ENCODE measurements at places on chromosomes 7 and 10.

DNA sequence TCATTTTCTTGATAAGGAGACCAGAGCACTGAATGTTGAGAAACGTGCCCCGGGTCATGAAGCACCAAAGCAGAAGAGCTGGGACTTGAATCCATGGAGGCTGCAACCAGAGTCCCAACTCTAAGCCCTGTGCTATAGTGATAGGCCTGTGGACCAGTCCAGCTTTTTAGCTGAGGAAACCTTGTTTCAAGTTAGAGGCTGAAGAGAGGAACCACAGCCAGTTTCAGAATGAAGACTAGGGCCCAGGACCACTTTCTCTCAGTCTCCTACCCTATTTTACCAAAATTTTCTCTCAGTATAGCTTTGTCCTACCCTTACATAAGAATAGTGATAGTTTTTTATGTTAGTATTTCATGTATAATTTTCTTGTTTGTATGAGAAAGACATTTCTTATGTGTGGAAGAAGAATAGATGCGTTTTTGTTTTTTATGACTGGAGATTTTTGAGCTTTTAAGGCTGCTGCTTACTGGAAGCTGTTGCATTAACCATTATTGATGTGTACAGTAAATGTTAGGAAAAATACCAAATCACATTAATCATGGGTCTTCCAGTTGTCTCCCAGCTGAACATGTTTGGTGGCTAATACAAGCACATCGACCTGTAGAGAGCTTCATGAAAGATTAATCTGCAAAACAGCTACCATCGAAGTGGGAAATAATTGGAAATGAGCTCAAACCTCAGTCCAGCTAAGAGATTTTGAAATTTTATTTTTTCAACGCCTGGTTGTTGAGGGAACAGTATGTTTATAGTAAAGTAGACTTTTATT, 45.0 kb upstream of the CSTF2T start:
- DNase-seq = no peak

DNA sequence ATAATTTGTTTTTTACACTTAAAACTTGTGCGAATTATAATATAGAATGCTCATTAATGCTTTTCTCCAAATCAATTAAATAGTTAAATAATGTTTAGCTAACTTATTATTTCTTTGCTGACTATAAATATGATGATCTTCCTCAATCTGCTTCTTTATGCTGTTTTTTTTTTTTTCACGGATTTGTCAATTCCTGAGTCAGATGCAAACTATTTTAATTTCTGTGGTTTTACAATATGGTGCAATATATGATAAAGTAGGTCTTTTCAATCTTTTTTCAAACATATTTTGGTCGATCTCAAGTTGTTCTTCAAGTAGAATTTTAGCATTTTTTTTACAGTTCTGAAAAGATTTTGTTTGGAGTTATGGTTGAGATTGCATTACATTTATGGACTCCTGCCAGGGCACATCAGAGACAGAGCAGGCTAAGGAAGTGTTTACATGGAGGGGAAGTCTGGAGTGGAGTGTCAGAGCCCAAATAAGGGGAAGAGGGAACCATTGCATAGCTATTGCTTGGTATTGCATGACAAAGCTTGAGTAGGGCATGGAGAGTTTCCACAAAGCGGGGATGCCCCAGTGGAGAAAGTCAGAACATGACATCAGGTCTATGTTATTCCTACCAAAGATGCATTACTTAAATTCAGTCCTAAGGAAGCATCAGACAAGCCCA, 204.4 kb downstream of the OTUD1 start:
- DNase-seq = no peak

DNA sequence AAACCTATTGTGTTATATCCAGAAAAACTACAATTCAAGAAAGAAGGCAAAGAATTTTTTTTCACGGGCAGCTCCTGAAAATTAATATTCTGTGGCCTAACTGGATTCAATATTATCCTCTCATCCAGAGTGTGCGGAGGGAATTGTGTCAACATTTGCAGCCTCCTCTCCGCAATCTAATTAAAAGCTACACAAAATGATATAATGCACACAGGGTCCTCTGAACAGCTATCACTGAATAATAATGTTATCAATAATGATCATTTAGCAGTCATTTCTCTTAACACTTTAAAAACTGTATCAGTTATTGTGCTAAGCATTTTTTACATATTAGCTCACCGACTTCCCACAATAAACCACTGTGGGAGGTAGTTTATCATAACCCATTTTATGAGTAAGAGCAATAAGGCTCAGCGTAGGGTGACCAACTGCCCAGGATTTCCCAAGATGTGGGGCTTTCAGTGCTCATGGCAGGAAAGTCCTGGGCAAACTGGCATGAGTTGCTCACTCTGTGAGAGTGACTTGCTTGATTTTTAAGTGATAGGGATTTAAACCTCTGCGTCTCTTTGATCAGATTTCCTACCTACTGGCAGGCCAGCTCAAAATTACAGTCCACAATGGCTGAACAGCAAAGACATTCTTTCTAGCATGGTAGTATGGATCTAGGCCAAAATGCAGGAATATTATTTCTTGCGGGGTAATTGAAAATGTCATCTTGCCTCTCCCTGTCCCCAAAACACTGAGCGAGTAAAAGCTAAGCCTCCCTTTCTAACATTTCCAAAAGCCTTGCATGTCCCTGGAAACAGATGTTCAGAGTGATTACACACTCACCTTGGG, 65.7 kb downstream of the AOAH start:
- no peak for DNase-seq

GRCh38 chr7:104657134-104657533, 328.7 kb downstream of the LHFPL3 start:
- no peak for DNase-seq

DNA sequence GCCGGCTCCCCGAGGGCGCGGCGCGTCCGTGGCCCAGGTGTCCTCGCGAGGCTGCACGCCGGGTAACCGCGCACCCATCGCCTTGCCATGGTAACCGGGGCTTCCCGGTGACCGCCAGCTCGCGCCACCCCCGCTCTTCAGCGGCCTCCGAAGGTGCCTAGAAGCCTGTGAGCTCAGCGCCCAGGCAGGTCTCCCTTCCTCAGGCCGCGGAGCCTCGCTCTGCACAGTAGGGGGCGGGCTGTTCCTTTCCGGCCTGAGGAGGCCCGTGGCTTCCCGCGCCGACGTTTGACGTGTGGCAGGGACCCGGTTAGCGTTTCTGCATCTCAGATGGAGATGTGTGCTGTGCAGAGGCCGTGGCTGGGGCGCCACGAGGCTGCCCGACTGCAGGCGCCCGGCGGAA, 117.1 kb downstream of the DYNC2I1 start:
- DNase-seq = peak; percentile 67

GRCh38 chr10:111479966-111480365, 403.1 kb downstream of the ADRA2A start:
- no peak for DNase-seq

GRCh38 chr10:108789919-108790318, 1133.4 kb downstream of the XPNPEP1 start:
- no peak for DNase-seq

GRCh38 chr10:116848032-116848943, 1.0 kb upstream of the ENO4 start:
- DNase-seq = no peak

- DNase-seq = peak; percentile 80
These were observed 26.4 kb downstream of the HIF1AN start for GRCh38 chr10:100562008-100562672.

DNA sequence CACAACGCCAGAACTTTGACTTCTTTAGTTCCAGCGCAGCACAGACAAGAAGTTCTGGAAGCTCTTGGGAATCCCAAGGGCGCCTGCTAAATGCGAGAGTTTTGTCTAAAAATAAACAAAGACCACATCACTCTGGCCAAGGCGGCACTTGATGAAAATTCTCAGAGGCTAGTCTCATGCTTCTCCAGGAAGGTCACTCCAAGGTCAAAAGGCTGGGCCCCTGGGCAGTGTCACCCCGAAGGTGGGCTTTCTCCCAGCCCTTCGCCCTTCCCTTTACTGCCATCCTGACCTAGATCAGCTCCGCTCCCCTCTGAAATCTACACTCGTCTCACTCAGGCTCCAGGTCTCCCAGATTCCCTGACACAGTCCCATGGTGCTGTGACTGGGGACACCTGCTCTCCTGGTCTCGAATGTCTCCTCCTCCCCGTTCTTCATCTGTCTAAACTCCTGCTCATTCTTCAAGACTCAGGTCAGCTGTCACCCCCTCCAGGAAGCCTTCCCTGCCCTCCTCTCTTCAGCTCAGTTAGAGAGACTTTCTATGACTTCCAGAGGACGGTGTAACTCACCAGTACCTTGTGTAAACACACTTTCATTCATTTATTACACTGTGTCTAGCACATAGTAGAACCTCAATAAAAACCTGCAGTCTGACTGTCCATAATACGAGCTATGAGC, 10.5 kb downstream of the FAM53B start:
- no peak for DNase-seq

GRCh38 chr10:4607681-4608080, 218.3 kb upstream of the AKR1E2 start:
- no peak for DNase-seq

DNA sequence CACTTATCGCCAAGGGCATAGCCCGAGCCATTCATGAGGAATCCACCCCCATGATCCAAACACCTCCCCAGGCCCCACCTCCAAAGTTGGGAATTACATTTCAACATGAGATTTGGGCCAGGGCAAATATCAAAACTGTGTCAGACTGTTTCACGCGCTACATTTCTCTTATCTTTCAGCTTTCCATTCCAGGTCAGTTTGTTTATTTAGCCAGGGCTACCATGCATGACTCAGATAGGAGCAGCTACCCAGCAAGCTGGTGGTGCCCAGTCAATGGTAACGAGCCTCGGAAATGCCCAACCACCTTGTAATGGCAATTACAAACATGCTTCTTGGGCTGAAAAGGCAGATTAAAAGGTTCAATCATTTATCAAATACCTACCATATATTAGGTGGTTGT, 43.6 kb upstream of the BAMBI start:
- DNase-seq = no peak

DNA sequence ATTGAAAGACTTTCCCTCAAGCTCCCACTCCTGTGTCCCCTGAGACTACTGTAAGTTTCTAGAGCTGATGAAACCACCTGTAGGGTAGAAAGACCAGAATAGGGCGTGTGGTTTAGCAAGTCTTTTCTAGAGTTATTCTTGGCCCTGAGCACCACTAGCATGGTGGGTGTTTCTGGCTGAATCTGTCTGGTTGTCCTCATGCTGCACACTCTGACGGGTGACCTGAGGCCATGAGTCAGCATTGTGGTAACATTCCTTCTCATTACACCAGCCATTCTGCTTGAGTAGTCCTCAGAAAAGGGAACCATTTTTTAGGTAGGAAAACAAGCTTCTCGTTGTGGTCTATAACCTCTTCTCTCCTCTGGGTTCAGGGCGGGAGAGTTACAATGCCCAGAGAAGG, 250.3 kb downstream of the SNX13 start:
- no peak for DNase-seq

GRCh38 chr10:10911035-10911434, 106.6 kb upstream of the CELF2 start:
- no peak for DNase-seq

GRCh38 chr10:35949811-35950211, 307.7 kb upstream of the FZD8 start:
- DNase-seq = no peak

DNA sequence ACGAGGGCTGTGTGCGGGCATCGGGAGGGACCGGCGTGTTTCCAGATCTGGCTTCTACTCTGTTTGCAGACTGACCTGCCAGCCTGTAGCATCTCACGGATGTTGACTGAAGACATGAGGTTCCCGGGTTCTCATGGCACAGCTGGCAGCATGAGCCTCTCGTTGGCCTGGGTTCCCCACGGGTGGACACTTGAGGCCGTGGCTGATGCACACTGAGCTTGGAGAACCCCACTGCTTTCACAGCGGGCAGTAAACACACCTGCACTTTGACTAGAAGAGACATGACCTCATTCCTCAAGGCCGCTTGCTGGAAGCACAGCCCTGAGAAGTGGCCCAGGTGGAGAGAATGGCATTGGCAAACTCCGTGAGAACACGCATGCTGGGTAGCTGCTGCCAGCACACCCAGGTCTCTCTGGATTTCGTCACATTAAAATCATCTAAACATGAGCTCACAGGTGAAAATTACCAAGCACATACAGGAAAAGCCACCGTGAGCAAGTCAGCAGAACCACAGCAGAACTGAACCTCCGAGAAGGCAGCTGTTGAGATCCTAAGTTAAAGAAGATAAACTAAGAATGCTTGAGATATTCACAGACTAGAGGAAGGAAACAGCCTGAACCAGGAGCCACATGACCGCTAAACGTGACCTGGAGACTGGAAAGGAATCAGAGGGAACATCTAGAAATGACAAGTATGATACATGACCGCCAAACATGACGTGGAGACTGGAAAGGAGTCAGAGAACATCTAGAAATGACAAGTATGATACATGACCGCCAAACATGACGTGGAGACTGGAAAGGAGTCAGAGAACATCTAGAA, 32.5 kb downstream of the BNIP3 start:
- DNase-seq = no peak

- no peak for DNase-seq
These were observed 56.9 kb upstream of the FAM133B start for GRCh38 chr7:92647011-92647625.

DNA sequence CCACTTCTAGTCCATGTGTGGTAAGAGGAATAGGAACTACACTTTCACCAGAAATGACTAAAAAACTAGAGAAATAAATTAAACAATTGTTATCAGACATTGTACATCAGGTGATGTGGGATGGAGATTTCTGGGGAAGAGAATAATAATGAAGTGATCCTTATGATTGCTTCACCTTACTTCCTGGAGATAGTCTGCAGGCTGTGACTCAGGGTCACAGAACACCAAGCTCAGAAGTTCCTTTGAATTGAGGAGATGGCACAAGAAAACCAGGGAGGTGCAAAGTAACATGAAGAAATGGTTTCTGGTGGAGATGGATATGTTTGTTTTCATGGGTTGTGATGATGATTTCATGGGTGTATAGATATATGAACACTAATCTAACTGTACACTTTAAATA, 44.5 kb downstream of the ZWINT start:
- no peak for DNase-seq

DNA sequence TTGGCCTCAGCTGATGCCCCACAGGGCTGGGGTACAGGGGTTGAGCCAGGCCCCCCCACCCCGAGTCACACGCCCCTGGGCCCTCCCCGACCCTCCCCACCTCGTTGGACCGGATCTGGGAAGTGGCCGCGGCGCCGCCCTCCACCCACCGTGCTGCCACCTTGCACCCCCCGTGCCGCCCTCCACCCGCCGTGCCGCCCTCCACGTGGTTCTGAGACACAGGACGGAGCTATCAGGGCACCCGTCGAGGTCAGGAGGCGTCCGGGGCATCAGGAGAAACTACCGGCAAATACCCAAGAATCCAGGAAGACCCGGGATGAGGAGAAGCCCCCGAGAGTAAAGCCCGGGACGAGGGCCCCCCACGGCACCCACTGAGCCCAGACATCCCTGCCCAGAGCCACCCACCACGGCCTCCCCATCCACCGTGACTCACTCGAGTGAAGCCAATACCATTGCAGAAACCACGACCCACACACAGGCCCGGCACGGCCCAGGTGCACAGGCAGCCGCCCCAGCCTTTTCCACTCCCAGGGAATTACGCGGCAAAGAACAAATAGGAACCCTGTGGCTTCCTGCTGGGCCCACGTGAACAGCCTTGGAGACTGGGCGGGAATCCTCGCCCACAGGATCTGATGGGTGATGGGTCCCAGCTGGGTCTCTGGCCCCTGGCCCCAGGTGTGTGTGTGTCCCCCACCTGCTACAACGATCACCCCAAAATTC, 34.0 kb downstream of the ADAP1 start:
- peak; percentile 56 for DNase-seq

GRCh38 chr7:129947701-129948100, 5.1 kb downstream of the UBE2H start:
- DNase-seq = no peak
